Esophagus squamous epithelium (tissue), 5 donors: ENCODE measurements at places on chromosomes 7 and 10. TPM values are rescaled to one million over a fixed set of nuclear protein-coding genes. Genes with fewer than 3 reads are reported as not detected.

DNA sequence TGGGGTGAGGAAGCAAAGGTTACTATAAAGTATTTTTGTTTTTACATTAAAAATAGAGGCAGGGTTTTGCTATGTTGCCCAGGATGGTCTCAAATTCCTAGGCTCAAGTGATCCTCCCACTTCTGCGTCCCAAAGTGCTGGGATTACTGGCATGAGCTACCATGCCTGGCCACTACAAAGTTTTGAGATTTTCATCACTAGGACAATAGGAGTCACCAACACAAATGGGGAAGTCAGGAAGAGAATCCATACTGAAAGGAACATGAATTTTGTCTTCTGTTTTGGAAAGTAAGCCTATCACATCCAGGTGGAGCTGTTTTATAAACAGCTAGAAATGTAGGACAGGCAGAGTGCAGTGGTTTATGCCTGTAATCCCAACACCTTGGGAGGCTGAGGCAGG lies 20.0 kb upstream of the CAPZA2 start:
- no peaks in the 10 kb centered on the region for H3K36me3 ChIP-seq
- H3K4me1 ChIP-seq, result no peaks in the 10 kb centered on the region
- H3K27me3 ChIP-seq, result no peaks in the 10 kb centered on the region
- DNase-seq, result no peak

DNA sequence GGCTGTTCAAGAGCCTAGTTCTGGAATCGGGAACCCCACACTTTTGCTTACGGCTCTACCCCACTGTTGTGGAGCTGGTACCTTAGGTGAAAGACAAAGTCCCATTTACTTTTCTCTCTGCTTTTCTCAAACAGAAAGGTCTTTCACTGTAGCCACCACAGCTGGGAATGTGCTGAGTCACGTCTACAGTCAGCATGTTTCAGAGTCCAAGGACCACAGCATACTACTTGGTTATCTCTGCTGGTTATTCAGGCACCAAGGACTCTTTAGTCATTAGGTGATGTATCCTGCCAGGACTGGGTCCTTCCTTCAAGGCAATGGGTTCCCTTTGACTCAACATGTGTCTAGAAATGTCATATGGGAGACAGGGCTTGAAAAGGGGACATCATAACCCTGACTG lies 266.8 kb upstream of the STEAP1 start:
- H3K27ac ChIP-seq, result no peak overlapping the region
- no peak for DNase-seq
- no peaks in the 10 kb centered on the region for H3K4me1 ChIP-seq
- H3K36me3 ChIP-seq, result no peaks in the 10 kb centered on the region

DNA sequence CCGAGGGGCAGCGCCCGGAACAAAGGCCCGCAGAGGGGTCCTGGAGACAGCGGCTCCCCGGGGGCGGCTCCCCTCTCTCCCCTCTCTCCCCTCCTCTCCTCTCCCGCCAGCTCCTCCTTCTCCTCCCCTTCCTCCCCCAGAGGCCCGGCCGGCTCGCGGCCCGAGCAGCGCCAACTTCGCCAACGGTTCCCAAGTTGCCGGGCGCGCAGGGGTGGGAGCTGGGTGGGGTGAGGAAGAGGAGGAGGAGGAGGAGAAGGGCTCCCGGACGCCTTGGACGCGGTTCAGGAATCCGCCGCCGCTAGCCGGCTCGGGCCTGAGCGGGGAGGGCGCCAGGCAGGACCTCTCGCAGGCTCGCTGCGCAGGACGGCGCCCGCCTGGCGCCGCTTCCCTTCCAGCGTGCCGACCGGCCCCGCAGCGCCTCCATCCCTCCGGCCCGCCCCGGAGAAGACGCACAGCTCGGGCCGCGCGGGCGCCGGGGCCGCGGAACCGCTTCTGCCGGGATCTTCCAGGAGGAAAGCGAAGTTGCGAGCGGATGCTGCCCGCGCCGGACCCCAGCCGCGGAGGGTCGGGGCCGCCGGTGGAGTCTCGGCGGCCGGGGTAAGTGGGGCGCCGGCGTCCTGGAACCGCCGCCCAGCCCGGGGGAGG lies at the start of gene CHST3:
TSS of gene CHST3 (plus strand) at position 298 of the 645 bp plus-strand sequence. CDS start 41,448 bp downstream, outside the sequence.
- H3K27ac ChIP-seq, result peak within 1 kb of the TSS; percentile 95
- peak within 1 kb of the TSS; percentile 85 for H3K4me3 ChIP-seq
- no peaks in the 10 kb centered on the region for H3K27me3 ChIP-seq
- H3K4me1 ChIP-seq, result peaks cover 27% of the 10 kb centered on the region
- H3K36me3 ChIP-seq, result no peaks in the 10 kb centered on the region

- peak overlapping the region; percentile 93 for H3K27ac ChIP-seq
- H3K27me3 ChIP-seq, result no peaks in the 10 kb centered on the region
- DNase-seq, result no peak
- H3K4me3 ChIP-seq, result peak overlapping the region; percentile 94
- H3K4me1 ChIP-seq, result no peaks in the 10 kb centered on the region
These were observed 1.0 kb downstream of the URGCP start for GRCh38 chr7:43905209-43905946.

GRCh38 chr7:98187138-98187502 lies 24.1 kb upstream of the BHLHA15 start:
- peaks cover 9% of the 10 kb centered on the region for H3K36me3 ChIP-seq
- H3K27ac ChIP-seq, result no peak overlapping the region
- H3K4me3 ChIP-seq, result no peak overlapping the region
- H3K4me1 ChIP-seq, result no peaks in the 10 kb centered on the region
- no peak for DNase-seq

- no peak overlapping the region for H3K27ac ChIP-seq
- no peak for DNase-seq
- H3K4me1 ChIP-seq, result peaks cover 20% of the 10 kb centered on the region
- no peaks in the 10 kb centered on the region for H3K27me3 ChIP-seq
- H3K4me3 ChIP-seq, result no peak overlapping the region
- H3K36me3 ChIP-seq, result no peaks in the 10 kb centered on the region
These were observed 333.2 kb downstream of the PLXNA4 start for GRCh38 chr7:132243051-132243450.

- no peak overlapping the region for H3K4me3 ChIP-seq
- no peak overlapping the region for H3K27ac ChIP-seq
- no peaks in the 10 kb centered on the region for H3K27me3 ChIP-seq
- H3K4me1 ChIP-seq, result no peaks in the 10 kb centered on the region
- H3K36me3 ChIP-seq, result no peaks in the 10 kb centered on the region
- no peak for DNase-seq
These were observed 210.8 kb downstream of the DIP2C start for GRCh38 chr10:478471-479245.

GRCh38 chr7:150382844-150383225 lies 3.7 kb downstream of the ZNF775 start:
- H3K4me1 ChIP-seq, result peaks cover 56% of the 10 kb centered on the region
- no peak for DNase-seq
- no peaks in the 10 kb centered on the region for H3K27me3 ChIP-seq
- H3K36me3 ChIP-seq, result no peaks in the 10 kb centered on the region
- no peak overlapping the region for H3K27ac ChIP-seq

GRCh38 chr7:90613088-90613498 lies 17.0 kb downstream of the CDK14 start:
- no peak overlapping the region for H3K27ac ChIP-seq
- H3K27me3 ChIP-seq, result no peaks in the 10 kb centered on the region
- no peaks in the 10 kb centered on the region for H3K4me1 ChIP-seq
- DNase-seq, result no peak
- H3K4me3 ChIP-seq, result no peak overlapping the region

DNA sequence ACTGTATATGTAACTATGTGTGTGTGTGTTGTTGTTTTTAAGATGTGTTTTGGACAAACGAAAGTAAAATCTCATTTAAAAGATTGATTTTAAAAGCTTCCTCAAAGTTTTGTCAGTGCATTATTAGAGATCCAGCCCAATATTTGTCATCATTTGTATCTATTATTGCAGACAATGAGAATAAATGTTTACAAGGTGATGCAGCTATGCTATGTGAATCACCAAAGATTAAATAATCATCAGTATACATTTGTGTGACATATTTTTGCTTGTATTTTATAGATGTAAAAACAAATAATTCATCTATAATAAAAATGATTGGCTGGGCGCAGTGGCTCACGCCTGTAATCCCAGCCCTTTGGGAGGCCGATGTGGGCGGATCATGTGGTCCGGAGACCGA lies 35.3 kb upstream of the RTKN2 start:
- no peak overlapping the region for H3K4me3 ChIP-seq
- H3K27ac ChIP-seq, result no peak overlapping the region
- no peaks in the 10 kb centered on the region for H3K27me3 ChIP-seq
- no peak for DNase-seq
- H3K36me3 ChIP-seq, result no peaks in the 10 kb centered on the region

DNA sequence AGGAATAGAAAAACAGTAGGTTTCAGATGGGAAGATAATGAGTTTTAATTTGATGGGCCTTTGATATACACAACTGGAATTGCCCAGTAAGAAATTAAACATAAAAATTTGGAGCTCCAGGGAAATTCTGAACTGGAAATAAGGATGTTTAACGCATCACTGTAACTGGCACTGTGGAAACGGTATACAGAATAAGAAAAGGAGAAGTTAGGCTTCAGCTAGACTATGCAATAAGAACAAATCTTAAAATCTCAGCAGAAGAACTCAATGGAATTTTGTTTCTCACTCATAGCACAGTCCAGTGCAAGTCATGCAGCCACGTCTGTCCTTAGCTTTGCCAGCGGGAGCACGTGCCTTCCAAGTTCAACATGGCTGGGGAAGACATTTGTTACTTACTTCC lies 52.9 kb upstream of the FGL2 start:
- no peak for DNase-seq
- H3K4me1 ChIP-seq, result no peaks in the 10 kb centered on the region
- H3K27me3 ChIP-seq, result no peaks in the 10 kb centered on the region

GRCh38 chr10:104665174-104665573 lies 24.1 kb downstream of the SORCS3 start:
- no peaks in the 10 kb centered on the region for H3K36me3 ChIP-seq
- H3K4me3 ChIP-seq, result no peak overlapping the region
- no peak overlapping the region for H3K27ac ChIP-seq
- no peaks in the 10 kb centered on the region for H3K4me1 ChIP-seq
- DNase-seq, result no peak

DNA sequence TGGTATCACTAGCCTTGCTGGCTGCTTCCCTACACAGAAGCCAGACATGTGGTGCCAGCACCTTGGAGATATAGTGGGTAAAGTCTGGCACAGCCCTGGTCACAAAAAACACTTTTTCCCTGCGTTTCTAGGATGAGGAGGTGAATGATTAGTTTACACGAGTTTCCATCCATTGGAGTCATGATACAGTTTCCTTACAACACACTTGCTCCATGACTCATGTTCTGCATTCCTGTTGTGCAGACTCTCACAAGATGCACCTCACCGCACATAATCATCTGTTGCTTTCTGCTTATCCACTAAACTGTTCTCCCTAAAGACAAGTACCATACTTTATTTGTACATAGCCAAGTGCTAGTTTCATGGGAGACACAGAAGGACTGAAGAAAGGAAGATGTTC lies 747.1 kb upstream of the GALNT17 start:
- H3K36me3 ChIP-seq, result no peaks in the 10 kb centered on the region
- no peaks in the 10 kb centered on the region for H3K27me3 ChIP-seq
- no peaks in the 10 kb centered on the region for H3K4me1 ChIP-seq
- no peak for DNase-seq
- H3K27ac ChIP-seq, result no peak overlapping the region

DNA sequence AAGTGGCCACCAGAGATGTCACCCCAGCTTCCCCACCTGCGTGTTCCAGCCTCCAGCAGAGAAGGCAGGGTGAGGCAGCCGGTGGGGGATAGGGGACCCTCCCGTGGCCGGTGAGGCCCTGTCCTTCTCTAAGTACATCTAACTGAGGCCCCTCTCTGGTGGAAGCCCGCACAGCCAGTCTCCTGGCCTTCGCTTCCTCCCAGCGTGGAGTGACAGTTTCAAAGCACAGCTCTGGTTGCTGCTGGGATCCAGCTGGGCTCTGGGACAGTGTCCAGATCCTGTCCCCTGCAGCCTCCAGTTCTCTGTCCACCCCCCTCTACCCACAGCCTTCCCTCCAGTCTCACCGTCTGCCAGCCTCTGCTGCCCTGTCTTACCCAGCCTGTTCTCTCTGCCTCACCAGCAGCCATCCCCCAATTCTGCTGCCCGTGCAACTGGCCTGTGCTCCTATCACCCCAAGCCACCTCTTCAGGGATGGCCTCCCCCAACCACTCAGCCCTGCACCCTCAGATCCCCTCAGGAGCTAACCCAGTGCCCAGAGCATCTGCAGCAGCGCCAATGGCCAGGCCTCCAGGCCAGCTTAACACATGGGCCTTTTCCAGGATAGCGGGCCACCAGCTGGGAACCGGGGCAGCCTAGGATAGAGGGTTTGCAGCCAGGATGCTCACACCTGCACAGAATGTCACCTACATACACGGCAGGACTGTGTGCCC lies 16.3 kb upstream of the SH2B2 start:
- DNase-seq, result no peak
- H3K27me3 ChIP-seq, result no peaks in the 10 kb centered on the region
- peaks cover 3% of the 10 kb centered on the region for H3K4me1 ChIP-seq
- H3K27ac ChIP-seq, result no peak overlapping the region

NUPR2 gene
- not detected for total RNA-seq

AKR1B1 gene
- 29.0 TPM for total RNA-seq

STAMBPL1 gene
- 3.5 TPM for total RNA-seq

RRP12 gene
- 33.4 TPM for total RNA-seq

LRRD1 gene
- not detected for total RNA-seq

C10orf62 gene
- not detected for total RNA-seq
